Activated CD8-positive, alpha-beta memory T cell treated with anti-CD3 and anti-CD28 coated beads for 4 hours (primary cell): ENCODE measurements at places on chromosomes 4 and X.

- DNase-seq = no peak
Measured at GRCh38 chr4:2800691-2801596, 8.1 kb downstream of the SH3BP2 start.

DNA sequence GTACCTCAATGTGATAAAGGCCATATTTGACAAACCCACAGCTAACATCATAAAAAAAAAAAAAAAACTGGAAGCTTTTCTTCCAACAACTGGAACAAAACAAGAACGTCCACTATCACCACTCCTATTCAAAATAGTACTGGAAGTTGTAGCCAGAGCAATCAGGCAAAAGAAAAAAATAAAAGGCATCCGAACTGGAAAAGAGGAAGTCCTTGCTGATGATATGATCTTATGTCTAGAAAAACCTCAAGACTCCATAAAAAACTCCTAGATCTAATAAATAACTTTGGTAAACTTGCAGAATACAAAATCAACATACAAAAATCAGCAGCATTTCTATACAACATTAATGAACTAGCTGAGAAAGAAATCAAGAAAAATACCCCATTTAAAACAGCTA, 134.3 kb downstream of the TEX11 start:
- no peak for DNase-seq

GRCh38 chr4:103306870-103307375, 108.8 kb upstream of the CENPE start:
- no peak for DNase-seq

DNA sequence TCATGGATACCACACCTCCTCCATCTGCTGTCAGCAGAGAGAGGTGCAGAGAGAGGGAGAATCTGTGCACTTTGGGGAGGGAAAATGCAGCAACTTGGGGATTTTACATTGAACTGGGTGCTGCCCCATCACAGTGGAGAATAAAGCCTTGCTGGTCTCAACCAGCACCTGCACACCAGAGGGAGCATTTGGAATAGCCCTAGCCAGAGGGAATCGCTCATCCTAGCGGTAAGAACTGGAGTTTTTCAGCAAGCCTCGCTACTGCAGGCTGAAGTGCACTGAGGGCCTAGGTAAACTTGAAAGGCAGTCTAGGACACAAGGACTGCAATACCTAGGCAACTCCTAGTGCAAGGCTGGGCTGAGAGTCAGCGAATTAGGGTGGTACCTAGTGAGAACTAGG, 148.7 kb downstream of the KDR start:
- DNase-seq = no peak

- no peak for DNase-seq
Measured at GRCh38 chrX:19785647-19786046, 101.8 kb downstream of the SH3KBP1 start.

- DNase-seq = no peak
Measured at GRCh38 chr4:56466910-56467283, 520 bp upstream of the SRP72 start.

DNA sequence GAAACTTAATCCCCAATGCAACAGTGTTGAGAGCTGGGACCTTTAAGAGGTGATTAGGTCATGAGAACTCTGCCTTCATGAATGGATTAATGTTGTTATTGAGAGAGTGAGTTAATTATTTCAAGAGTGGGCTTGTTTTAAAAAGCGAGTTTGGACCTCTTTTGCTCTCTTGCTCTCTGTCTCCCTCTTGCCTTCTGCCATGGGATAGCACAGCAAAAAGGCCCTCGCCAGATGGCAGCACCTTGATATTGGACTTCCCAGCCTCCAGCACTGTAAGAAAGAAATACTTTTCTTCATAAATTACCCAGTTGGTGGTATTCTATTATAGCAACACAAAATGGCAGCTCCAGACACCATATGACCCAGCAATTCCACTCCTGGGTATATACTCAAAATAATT, 7.0 kb upstream of the ATP6AP2 start:
- DNase-seq = no peak

GRCh38 chrX:146907391-146908240, 93.1 kb upstream of the CXorf51A start:
- DNase-seq = no peak

DNA sequence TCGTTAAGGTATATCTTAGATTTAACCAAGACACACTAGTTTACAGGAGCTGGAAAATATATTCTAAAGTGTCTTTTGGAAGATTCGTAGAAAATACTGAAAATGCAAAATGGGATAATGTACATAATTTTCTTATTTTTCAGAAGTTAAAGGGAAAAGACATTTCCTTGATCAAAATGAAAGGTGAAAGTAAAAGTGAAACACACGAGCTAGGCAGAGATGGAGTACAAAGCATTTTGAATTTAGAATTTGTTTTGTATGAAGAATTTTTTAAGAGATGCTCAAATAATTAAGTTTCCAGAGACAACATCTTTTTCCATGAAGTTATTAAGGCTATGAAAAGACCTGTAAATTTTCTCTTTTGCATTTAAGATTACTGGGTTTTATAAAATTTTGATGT, 2192.6 kb upstream of the AGA start:
- DNase-seq = no peak

DNA sequence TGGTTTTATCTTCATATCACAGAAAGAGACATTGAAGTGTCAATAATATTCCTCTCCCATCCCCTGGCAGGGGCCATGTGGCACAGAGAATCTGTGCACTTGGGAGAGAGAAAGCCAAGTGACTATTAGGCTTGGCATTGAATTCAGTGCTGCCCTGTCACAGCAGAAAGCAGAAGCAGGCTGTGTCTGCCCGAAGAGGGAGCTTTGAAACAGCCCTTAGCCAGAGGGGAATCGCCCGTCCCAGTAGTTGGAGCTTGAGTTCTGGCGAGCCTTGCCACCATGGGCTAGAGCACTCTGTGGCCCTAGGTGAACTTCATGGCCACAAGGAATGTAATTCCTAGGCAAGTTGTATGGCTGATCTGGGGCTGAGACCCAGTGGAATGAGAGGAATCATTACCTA, 282.5 kb upstream of the PCDH10 start:
- no peak for DNase-seq

DNA sequence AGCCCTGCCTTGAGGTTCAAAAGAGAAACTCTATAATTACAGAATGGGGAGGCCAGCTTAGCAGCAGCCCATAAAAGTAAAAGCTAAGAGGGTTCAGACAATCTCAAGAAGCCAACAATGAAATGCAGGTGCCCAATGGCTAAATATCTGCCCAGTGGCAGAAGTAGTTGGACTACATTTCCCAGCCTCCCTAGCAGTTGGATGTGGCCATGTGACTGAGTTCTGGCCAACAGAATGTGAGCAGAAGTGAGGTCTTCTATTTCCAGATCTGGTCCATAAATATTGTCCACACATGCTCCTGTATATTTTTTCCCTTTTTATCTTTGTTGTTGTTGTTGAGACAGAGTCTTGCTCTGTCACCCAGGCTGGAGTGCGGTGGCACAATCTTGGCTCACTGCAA, 127.9 kb upstream of the NHS start:
- DNase-seq = no peak

GRCh38 chr4:93764639-93765246, 63.8 kb upstream of the ATOH1 start:
- DNase-seq = no peak

- no peak for DNase-seq
Measured at GRCh38 chr4:57190601-57191481, 80.7 kb upstream of the IGFBP7 start.

DNA sequence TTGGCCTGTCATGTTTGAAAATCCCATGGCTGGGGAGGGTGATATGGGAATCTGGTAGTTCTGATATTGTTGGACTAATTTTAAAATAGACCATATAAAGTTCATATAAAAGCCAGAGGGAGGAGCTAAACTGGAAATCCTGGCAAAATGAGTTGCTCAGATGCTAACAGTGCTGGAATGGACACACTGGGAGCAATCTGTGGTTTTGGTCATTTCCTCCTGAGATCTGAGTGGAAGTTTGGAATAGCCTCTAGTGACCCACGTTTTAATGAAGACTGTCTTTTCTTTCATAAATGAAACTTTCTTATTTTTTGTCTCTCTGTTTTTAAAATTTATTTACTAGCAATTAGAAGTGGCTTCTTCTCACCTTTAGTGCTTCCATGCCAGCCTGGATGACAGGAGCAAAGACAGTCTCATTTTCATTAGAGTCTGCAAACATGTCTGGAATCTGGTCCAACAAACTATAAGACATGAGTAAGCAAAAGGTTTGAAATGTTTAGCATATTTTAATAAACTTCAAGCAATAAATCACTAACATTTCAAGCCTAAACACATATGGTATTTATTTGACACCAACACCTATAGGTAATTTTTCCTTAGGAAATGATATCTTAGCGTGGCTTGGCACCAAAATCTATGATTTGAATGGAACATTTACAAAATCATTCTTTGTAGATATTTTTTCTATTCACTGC, 66.6 kb downstream of the METTL14 start:
- DNase-seq = no peak

DNA sequence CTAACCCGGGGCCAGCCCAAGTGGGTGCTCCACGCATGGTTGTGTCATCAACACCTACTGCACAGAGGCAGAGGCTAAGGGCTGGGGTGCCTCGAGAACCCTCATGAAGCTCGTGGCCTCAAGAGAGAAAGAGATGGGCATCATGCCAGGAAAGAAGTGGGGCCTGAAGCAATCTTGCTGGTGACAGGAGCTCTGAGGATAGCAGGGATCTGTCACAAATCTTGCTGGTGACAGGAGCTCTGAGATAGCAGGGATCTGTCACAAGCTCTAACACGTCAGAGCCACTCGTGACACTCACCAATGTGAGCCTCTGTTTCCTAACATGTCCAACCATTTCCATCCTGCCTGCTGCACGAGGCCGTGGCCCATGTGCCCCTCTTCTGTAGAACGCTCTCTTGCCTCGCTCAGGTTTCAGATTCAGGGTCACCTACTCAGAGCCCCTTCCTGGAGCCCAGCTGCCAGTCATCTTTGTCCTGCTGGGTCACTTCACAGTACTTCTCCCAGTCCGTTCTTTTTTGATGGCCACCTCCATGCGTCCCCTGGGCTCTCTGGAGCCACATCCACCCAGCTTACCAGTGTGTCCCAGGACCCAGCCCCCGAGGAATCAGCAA, 21.1 kb downstream of the PNMA6E start:
- DNase-seq = no peak

GRCh38 chr4:119211867-119212233, 663 bp upstream of the USP53 start:
- no peak for DNase-seq

GRCh38 chrX:135295238-135295943, 13.9 kb upstream of the ETDC start:
- peak; percentile 35 for DNase-seq

DNA sequence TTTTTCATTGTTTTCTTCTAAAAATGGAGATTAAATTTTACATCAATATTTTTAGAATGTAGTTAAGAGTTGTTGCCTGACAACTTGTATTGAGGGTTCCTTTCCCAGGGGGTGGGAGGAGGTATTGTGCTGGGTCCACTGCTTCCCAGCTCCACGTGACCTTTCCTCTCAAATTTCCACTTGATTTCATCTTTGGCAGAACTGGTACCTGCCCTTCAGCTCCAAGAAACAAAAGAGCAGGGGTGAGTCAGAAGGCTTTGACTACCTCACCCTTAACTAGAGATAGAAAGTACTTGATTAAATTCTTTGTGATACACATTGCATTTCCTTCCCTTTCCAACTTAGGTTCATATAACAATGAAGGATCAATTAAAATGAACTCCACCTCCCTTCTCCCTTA, 19.7 kb downstream of the TRIM2 start:
- no peak for DNase-seq

DNA sequence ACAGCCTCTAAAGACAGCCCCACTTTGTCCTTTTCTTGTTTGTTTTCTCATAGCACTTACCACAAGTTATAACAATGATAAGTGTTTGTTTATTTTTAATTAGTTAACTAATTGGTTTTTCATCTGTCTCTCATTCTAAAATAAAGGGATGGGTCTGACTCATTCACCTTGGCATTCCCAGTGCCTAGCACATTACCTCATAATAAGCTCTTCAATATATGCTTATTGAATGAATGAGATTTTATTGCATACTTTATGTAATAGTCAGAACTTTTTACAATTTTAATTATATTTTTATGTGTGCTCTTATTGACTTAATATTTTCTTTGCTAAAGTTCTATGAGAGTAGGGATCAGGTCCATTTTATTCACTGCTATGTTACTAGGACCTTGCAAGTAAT, 22.8 kb upstream of the PRKG2 start:
- DNase-seq = no peak

- DNase-seq = no peak
Measured at GRCh38 chr4:127362686-127363085, 270.1 kb upstream of the INTU start.

GRCh38 chr4:1216869-1217294, 32.0 kb downstream of the CTBP1 start:
- peak; percentile 36 for DNase-seq

- DNase-seq = no peak
Measured at GRCh38 chr4:28481565-28481964, 1620.9 kb downstream of the STIM2 start.

- DNase-seq = no peak
Measured at GRCh38 chr4:102522031-102522440, 20.9 kb downstream of the NFKB1 start.

DNA sequence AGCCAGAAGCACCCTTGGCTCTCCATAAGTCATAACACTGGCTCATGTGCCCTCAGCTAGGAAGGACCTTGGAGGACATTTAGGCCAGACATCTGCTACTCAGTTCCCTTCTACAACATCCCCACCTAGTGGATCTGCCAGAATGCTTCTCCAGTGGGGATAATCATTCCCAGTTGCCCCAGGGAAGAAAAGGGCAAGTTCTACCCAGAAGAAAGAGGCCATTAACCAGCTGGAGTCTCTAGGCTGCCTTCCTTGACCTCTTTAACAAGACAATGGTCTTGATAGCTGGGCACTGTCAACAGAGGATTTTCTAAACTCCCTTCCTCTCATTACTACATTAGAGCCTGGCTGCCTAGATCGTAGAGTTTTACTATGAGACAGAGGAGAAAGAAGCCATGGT, 42.0 kb downstream of the LGI2 start:
- DNase-seq = no peak

- no peak for DNase-seq
Measured at GRCh38 chr4:4912155-4912554, 52.7 kb downstream of the MSX1 start.

GRCh38 chr4:25687773-25688172, 32.1 kb downstream of the SLC34A2 start:
- DNase-seq = no peak

- DNase-seq = no peak
Measured at GRCh38 chr4:94359838-94360237, 17.2 kb upstream of the HPGDS start.

GRCh38 chr4:38177641-38178391, 217.6 kb downstream of the PTTG2 start:
- no peak for DNase-seq

- no peak for DNase-seq
Measured at GRCh38 chr4:148958317-148958716, 516.1 kb upstream of the NR3C2 start.

DNA sequence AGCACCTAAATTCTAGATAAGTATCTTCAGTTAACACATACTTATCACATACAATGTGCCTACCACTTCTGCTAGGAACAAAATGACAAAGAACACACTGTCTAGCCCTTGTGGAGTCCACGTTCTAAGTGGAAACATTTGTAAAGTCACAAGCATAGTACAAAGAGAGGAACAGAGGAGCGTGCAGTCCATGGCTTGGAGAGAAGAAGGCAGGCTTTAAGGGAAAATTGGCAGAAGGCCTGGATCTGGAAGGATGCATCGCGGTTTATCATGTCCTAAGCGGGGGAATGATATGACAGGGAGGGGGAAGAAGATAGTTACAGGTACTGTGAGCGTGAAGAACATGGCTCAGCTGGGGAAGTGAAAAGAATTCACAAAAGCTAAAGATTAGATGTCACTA, 218.0 kb downstream of the PRDM5 start:
- no peak for DNase-seq
